Retina (tissue), 1 donor: ENCODE measurements at places on chromosomes 2 and 18.
A peak's percentile ranks its signal among the peaks of the same experiment; 100 is the strongest.

GRCh38 chr2:47006374-47007222, 91.0 kb upstream of the MCFD2 start:
- no peak for DNase-seq

- no peak for DNase-seq
Observed at GRCh38 chr18:24727685-24728084, 267.2 kb downstream of the HRH4 start.

DNA sequence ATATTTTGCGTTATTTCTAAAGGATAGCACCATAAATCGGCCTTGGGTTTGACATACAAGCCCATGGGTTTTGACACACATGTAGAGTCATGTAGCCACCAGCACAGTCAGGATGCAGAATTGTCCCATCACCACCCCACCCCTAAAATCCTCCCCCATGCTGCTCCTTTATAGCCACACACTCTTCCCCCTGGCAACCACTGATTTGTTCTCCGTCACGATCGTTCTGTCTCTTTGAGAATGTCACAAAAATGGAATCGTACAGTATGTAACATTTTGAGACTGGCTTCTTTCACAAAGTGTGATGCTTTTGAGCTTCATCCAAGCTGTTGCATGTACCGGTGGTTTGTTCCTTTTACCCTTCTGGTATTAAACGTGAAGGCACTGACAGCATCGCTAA, 39.1 kb downstream of the CRACDL start:
- DNase-seq = no peak

- DNase-seq = no peak
Observed at GRCh38 chr2:109009920-109010610, 21.0 kb upstream of the EDAR start.

DNA sequence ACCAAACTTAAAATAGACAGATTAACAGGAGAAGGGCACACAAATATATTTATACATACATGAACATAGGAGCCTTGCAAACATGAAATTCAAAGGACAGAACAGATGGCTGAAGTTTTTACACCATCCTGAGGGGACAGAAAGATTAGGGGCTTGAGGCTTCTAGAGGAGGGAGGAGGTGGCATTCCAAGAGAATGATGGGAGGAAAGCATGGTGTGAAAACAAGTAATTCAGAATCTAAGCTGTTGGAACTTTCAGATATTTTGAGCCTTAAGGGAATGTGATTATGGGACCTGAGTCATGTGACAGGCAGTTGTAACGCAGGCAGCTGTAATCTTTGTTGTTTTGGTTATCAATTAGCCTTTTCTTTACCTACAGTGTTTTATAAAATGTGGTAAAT, 225.2 kb upstream of the SPOPL start:
- peak; percentile 15 for DNase-seq

DNA sequence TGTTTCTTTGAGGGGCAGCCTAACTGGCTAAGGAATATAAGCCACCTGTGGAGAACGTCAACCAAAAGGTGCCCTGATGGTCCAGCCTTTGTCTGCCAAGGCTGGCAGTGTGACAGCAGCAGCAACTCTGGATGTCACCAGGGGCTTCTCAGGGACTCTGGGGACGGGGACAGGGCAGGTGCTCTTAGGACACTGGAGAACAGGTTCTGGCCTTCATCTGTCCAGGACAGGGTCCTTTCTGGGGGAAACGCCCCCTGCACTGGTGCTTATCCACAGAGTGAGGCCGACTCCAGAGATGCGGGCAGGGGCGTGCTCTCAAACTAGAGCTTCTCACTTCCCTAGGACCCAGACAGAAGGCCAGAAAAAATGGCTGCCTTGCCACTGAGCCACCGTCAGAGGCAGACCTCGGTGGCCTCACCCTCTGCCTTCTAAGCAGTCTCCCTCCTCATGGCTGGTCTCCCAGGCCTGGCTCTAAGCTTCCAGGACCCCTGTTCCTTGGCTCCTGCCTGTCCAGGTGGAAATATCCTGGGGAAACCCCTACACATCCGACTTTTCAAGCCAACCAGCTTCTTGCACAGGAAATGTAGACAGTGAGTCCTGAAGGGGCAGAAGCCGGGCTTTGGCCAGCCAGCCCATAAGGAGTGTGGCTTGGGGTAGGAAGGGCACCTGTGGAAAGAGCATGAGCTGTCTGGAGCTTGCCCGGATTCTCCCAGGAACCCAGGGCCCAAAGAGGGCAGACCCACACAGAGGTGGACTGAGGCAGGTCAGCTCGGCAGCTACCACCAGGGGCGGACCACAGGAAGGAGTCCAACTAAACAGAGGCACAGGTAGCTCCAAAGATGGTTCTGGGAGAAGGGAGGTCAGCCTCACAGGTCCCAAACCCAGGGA, 11.3 kb upstream of the SFXN5 start:
- no peak for DNase-seq

- DNase-seq = no peak
Observed at GRCh38 chr18:79343567-79344207, 52.0 kb upstream of the NFATC1 start.

- no peak for DNase-seq
Observed at GRCh38 chr18:35174745-35175144, 66.1 kb upstream of the ZNF397 start.

DNA sequence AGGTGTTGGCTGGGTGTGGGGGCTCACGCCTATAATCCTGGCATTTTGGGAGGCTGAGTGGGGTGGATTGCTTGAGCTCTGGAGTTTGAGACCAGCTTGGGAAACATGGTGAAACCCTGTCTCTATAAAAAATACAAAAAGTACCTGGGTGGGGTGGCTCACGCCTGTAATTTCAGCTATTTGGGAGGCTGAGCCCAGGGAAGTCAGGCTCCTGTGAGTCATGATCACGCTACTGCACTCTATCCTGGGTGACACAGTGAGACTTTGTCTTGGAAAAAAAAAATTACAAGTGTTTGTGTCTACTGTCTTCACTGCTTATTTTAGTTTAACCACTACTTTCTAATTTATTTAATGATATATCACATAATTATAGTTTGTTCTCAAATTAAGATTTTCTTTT, 62.7 kb upstream of the DOCK10 start:
- no peak for DNase-seq

DNA sequence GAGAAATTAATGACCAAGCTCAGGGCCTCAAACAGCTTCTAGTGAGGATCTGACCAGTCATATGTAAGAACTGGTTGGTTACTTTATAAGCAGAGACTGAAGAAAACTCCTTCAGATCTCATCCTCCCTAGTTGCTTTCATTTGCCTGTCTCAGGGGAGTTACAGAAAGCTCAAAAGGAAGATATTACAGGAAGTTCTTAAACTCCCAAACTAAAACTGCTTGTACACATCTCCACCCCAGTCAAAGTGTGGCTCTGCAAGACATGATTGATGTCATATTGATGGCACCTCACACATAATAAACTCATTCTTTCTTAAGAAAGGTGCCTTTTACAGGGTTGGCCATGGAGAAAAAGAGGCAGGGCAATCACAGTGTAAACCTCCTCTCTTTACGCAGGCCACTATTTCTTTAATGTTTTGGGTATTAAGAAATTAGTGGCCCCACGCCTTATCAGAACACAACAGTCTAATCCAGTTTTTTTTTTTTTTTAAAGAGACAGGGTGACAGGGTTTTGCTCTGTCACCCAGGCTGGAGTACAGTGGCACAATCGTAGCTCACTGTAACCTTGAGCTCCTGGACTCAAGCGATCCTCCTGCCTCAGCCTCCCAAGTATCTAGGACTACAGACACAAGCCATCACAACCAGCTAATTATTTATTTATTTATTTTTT, 62.6 kb upstream of the STK17B start:
- no peak for DNase-seq

DNA sequence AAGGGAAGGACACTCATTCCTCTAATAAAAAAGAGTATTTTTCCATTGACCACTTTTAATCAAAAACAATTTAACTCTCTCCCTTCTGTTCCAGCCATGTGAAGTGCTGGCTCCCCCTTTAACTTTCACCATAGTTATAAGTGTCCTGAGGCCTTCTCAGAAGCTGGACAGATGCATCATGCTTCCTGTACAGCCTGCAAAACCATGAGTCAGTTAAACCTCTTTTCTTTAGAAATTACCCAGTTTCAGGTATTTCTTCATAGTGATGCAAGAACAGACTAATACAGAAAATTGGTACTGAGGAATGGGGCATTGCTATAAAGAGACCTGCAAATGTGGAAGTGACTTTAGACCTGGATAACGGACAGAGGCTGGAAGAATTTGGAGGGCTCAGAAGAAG, 643.6 kb upstream of the DDX18 start:
- DNase-seq = no peak

DNA sequence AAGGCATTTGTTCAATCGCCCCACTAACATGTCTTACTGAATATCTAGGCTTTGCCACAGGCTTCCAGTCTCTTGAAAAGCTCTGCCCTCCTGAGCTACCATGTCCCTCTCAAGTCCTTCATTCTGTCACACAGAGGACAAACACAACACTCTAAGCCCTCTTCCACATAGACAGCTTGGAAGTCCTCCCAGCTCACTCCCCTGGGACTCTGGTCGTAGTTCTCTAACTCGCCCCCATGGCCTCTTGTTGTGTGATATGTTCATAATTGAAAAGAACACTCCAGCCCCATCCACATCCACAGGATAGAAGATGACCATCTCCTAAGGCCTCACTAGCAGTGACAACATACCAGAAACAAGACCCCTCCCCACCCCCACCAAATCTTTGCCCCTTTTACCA, 37.9 kb downstream of the BUB1 start:
- DNase-seq = no peak

DNA sequence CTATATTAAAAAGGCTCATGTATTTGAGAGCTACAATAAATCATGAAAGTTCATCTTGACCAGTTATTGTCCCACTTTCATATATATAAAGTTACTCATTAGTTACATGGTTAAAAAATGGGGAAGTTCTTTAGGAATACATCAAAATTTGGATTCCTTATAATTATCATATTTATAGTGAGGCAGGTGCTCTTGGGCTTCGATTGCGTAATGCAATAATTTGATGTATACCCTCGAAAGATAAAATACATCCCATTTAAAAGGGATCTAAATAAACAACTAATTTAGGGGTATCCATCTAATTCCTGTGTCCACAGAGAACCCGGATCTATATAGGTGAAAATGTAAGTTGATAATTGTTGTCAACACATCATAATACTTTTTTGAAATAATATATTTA, 444.6 kb downstream of the RIT2 start:
- no peak for DNase-seq

DNA sequence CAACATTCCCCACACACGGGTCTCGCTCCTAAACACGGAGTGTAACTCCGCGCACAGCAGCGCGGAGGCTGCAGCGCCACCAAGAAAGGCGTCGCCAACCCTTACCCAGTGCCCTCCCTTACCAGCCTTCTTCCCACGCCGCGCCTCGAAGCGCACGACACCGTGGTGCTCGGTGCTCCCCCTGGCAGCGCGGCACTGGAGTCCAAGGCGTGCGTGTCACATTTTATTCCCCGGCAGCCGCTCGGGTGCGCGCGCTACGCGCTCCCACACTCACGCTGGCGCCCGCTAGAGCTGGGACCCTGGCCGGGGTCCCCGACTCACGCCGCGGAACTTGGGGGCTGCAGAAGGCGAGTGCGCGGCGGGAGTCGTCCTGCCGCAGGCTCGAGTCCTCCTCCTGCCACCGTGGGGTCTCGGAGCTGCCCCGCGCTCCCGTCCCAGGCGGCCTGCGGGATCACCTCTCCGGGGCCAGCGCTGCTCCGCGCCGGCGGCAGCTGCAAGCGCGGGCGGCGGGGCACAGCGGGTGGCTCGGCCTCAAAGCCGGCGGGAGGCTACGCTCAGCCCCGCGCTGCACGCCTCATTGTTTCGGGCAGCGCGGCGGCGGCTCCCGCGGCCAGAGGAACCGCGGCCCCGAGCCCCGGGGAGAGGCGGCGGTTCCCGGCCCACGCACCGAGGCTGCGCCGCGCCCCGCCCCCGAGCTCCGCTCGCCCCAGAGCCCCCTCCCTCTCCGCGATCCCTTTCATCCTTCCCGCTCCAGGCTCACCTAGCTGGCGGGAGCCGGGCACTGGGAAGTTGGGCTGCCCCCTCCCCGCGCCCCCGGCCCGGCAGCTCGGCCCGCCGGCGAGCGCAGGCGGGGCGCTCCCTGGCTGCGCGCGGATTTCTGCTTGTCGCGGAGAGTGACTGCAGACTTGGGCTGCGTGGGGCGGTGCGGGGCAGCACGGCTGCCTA, at the start of gene ST6GAL2:
Gene ST6GAL2 (minus strand): TSS at position 197 of the 945 bp plus-strand sequence. CDS start 42,190 bp downstream, outside the sequence.
- peak; percentile 92 for DNase-seq
